ENCODE measurements at places on chromosomes 5 and 9.

- peak; percentile 71 for DNase-seq
Measured at GRCh38 chr9:108850293-108850897, 5.4 kb downstream of the ACTL7B start.

GRCh38 chr5:134227259-134227658 lies 1.4 kb upstream of the PPP2CA start:
- peak; percentile 47 for DNase-seq

- peak; percentile 14 for DNase-seq
Measured at GRCh38 chr9:110543631-110544051, 35.9 kb downstream of the SVEP1 start.

GRCh38 chr5:81314581-81314980 lies 13.2 kb downstream of the ZCCHC9 start:
- DNase-seq: no peak

- DNase-seq: no peak
Measured at GRCh38 chr5:151255621-151256286, 2.8 kb downstream of the GM2A start.

DNA sequence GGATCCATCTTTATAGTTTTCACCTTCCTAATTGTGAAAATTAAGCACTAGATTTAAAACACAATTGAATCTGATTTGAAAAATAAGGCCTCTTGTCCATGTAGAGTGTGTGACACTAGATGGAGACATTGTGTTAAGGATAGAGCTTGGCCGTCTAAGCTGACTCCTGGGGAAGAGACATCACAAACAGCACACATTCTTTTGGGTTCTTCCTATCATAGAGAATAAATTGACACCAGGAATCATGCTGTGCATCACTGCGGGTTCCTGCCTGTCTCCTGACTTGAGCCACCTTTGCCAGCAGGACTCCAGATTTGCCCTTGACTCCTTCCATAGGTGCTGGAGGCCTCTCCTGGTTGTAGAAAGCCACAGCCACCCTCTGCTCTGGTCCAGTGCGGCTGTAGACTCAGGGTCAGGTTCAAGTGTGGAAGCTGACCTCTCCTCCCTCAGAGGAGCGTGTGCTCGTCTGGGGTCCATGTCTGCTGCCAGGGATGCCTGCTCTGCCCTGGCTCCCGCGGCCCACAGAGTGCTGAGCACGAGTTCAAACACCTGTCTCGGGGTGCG lies 11.2 kb downstream of the ROPN1L start:
- DNase-seq: peak; percentile 88

DNA sequence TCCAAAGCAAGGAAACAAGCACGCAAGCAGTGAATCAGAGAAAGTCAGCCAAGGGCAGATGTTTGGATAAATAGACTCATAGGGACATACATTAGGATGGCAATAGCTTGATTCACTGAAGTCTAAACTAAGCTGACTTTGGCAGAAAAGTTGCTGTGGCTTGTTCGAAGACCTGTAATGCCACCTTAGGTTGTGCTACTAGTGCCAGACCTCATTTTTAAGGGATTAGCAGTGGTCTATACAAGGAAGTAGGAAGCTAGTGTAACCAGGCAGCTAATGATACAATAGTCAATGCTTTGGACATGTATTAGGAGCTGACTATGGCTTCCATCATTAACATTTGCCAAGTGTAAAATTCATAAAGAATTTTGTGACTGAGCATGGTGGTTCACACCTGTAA lies 63.1 kb downstream of the FCHO2 start:
- no peak for DNase-seq

- peak; percentile 83 for DNase-seq
Measured at GRCh38 chr5:142699184-142699720, 13.4 kb upstream of the FGF1 start.

GRCh38 chr9:137390553-137391410 lies 32.2 kb downstream of the EXD3 start:
- DNase-seq: peak; percentile 41

- DNase-seq: peak; percentile 58
Measured at GRCh38 chr5:116646611-116647289, 72.1 kb upstream of the SEMA6A start.

- no peak for DNase-seq
Measured at GRCh38 chr5:147406636-147407035, 103.2 kb downstream of the DPYSL3 start.

- DNase-seq: no peak
Measured at GRCh38 chr5:14507156-14507941, 74.2 kb upstream of the OTULINL start.

DNA sequence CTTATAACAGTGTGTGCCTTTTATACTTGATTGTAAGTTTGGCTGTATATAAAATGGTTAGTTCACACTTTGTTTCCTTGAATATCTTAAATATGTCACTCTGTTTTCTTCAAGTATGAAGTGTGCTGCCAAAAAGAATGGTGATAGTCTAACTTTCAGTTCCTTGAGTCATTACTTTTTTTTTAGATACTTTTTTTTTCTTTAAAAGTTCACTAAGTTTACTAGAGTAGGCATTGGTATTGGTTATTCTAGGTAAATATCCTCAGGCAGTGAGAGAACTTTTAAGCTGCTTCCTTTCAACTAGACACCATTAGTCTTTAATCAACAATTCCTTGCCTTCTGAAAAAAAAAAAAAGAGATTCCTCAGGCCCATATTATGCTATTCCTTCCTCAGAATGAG lies 41.9 kb downstream of the SPEF2 start:
- no peak for DNase-seq

GRCh38 chr5:132635873-132636272 lies 22.1 kb upstream of the IL13 start:
- DNase-seq: no peak

DNA sequence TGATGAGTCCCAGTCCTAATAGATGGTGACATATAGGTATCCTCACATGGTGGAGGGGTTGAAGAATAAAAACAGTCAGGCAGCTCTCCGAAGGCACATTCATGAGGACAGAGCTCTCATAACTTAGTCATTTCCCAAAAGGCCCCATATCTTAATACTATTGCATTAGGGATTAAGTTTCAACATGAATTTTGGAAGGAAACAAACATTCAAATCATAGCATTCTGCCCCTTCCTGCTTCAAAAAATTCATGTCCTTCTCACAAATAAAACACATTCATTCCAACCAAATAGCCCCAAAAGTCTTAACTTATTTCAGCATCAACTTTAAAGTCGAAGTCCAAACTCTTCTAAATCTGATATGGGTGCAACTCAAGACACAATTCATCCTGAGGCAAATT lies 277.2 kb upstream of the NR4A3 start:
- DNase-seq: no peak

DNA sequence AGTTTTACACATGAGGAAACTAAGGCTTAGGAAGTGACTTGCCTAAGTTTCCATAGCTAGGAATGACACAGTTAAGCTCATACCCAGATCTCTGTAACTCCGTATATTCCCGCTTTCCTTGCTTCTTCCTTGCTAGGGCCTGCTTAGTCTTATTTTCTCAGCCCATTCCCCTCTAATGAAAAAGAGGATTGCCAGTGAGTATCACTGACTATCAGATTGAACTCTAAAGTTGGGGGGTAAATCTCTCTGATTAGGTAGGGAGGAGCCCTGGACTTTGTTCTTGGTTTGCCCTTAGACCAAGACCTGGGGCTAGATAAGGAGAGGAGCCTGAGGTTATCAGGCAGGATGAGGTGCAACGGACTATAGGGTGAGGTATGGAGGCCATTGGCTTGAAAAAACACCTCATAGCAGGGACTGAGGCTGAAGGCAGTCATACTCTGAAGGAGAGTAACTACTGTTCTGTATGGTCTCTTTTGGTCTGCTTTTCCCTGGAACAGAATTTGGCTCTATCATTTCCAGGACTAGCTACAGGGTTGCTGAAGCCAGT lies 2.5 kb downstream of the TRIM32 start:
- no peak for DNase-seq

DNA sequence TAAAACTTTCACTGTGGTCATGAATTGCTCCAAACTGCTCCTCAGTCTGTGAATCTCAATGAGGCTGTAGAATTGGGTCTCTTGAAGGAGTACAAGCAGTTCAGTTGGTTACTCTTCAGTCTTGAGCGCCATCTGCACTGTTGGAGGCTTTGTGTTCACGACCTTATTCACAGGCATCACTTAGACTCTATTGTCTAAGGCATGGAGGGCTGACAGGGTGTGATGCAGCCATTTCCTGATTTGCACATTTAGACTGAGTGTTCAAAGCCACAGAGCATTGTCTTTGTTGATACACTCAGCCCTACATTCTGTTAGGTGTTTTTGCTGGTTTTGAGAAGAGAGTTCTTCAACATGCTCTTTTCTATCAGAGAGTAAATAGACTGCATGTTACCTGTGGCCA lies 355.9 kb upstream of the RIOK2 start:
- DNase-seq: peak; percentile 37

- peak; percentile 79 for DNase-seq
Measured at GRCh38 chr5:132962429-132963021, 909 bp downstream of the AFF4 start.

- no peak for DNase-seq
Measured at GRCh38 chr9:124077915-124078572, 66.5 kb downstream of the LHX2 start.

- no peak for DNase-seq
Measured at GRCh38 chr9:95551406-95551805, 34.6 kb upstream of the PTCH1 start.

DNA sequence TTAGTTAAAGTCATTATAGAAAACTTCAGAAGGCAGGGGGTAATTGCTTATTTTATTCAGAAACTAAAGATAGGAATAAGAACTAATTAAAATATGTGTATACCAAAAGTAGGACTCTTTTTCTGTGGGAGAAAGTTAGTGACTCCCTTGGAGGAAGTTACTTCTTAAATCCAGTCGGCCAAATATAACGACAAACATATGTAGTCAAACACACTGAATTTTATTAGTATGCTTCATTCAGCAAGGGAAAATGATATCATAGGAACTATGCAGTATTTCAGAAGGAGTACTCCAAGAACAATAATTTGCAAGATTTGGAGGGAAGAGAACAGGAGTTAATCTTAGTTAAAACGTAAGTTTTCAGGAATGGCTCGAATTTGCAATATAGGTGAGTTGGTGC lies 432.6 kb downstream of the CYLC2 start:
- no peak for DNase-seq

DNA sequence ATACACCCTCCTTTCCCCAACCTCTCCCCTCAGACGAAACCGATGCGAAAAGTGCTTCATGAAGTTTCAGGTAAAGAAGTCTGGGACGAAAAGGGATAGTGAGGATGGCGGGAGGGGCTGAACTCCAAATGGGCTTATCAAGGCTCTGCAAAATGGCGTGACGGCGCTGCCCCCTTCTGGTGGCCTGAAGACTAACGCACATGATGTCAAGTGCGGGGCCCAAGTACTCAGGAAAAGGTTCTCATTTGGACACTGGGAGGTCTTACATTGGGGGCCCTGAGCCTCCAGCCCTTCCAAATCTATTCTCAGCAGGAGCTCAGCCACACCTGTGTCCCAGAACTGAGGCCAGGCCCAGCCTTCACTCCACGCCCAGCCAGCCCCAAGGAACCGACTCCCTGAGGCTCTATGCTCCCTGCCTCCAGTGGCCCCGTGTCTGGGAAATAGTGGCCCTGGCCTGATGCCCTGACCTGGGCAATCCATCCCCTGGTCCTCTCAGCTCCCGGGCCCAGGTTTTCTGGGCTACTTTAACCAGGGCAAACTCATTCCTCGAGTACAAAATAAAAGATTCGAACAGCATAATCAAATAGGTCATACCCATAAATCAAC lies 119.9 kb downstream of the KCNIP1 start:
- peak; percentile 80 for DNase-seq

DNA sequence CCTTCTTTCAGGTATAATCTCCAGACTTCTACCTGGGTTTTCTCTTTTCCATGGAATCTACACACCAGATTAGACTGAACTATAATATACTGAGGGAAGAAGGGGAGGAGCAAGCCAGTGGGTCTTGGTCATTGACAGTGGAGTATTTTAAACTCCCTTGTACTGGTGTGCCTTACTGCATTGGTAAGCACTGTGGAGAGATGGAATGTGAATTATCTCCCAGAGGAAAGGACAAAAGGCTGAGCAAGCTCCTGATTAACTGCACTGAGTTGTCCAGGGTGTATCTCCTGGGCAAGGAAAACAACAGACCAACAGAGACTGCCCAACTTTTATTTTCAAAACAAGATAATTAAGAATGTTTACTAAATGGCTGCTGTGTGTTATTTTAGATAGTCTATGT lies 29.8 kb upstream of the SLCO6A1 start:
- DNase-seq: no peak

DNA sequence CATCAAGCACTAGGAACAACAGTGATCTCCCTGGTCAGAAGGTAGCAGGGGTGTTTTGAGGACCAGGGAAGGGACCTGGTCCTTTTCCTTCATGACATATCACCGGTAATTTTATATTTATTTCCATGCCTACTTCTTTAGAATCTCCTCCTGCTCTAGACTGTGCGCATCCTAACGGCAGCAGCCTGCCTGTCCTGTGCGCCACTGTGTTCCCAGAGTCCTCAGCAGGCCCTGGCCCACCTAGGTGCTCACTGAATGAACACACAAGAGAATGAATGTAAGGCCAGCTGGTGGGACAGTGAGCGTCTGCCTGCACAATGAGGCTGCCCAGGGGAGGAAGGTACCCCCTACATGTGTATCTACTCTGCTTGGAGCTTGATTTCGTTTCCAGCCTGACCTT lies 51.5 kb downstream of the C5orf15 start:
- DNase-seq: peak; percentile 99

- DNase-seq: peak; percentile 18
Measured at GRCh38 chr5:38465061-38465460, 91.4 kb downstream of the LIFR start.

GRCh38 chr5:144800169-144800568 lies 629.5 kb downstream of the KCTD16 start:
- DNase-seq: peak; percentile 12

DNA sequence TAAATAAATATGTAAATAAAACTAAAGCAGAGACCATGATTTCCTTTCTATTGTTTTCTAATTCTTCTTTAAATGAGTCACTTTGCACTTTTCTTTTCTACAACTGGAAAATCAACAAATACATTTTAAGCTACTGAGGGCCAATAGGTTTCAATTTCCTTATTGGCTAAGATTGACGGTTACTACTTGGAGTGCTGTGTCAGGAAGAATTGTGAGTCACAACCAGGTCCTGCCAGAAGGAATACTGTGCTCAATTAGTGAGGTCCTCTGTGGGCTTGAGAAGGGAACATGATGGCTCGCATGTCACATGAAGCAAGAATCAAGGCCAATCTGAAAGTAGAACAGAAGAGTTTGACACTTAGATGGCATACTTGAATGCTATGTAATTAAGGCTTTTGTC lies 110.8 kb downstream of the HMHB1 start:
- peak; percentile 15 for DNase-seq

DNA sequence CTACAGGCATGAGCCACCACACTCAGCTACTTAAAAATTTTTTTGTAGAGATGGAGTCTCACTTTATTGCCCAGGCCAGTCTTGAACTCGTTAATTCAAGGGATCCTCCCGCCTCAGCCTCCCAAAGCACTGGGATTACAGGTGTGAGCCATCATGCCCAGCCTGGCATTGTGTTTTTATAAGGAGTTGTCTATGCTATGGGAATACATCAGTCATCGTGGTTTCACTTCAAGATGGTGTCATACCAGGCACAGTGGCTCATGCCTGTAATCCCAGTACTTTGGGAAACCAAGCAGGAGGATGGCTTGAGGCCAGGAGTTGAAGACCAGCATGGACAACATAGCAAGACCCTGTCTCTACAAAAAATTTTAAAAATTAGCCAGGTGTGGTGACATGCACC lies 49.7 kb downstream of the CYSTM1 start:
- DNase-seq: no peak

- no peak for DNase-seq
Measured at GRCh38 chr5:150020249-150020648, 19.7 kb downstream of the HMGXB3 start.

GRCh38 chr9:120447959-120448500 lies 131.9 kb downstream of the CDK5RAP2 start:
- DNase-seq: no peak

Measured in NCI-H69 (cell line).